ENCODE measurements at places on chromosomes 2 and 18.

DNA sequence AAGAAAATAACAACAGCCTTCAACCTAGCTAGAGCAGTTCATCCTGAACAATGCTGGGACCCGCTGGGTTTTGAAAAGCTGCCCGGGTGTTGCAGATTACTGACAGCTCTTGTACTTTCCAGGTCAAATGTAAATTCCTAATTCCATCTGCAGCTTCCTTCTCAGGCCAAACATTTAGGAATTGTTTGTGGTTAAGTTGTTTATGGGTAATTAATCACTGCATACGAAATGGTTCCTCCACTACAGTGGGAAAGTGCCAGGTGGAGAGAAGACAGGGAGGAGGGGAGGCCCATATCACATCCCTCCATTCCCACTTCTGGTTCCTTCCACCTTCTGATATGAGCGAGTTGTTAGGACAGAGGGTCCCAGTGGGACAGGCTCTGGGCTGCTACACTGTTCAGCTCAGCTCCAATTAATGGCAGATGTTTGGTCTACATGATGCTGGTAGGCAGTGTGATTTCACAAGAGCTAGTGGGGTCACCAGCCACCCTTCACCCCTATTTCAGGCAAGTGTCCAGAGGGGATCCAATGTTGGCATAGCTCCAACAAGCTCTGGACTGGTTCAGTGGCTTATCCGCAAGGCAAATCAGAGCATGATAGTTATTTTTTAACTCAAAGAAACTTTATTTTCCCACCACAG lies 112.9 kb upstream of the ACAA2 start:
- no peak for DNase-seq

GRCh38 chr2:149463328-149464002 lies 124.1 kb downstream of the MMADHC start:
- DNase-seq = no peak

DNA sequence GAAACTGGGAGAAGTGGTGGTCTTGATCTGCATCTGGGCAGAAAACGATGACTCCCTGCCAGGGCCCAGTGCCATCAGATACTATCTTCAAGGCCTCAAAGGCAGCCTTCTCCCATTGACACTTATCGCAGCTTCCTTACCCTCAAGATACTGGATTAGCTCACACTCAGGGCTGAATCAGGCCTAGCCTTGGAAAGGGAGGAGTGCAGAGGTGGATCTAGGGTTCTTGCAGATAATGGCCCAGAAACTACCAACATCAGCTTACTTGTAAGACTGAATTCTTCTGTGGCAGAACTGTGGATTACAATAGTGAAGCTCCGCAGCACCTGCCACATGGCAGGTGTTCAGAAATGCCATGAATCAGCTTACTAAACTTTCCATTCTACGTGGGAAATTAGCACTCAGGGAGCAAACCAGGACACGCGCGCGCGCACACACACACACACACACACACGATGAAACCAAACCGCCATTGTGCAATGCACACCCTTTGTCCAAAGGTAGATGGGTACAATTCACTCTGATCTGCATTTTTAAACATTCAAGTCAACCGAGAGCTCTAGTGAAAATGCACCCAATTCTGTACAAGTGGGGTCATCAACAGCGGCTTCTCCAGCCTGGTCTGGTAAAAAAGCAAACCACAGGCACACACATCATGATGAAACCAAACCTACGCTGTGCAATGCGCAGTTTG lies 26.3 kb upstream of the TMEM182 start:
- DNase-seq = no peak

- no peak for DNase-seq
These were observed 66.2 kb downstream of the TWIST2 start for GRCh38 chr2:238913931-238914647.

DNA sequence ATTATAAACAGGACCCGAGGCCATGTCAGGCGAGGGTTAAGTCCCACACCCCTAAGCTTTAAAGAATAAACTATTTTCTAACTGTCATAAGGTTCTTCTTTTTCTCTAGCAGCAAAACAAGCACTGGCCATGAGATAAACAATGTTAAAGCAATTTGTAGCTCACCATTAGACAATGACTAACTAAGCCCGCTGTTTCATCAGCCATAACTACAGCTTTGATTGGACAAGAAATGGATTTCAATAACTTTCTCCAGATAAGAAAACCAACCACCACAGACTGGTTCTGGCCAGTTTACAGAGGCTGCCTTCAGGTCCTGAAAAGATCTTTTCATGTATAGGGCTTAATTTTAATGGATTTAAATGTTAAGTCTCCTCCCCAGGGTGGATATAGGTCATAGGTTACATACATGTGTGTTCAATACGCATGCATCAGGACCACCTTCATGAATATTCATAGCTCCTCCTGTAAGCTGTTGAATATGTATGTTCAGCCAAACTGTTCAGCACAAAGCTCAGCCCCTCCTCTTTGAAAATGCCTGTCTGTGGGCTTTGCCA lies 108.7 kb upstream of the RAB6C start:
- DNase-seq = no peak

GRCh38 chr2:29006092-29006979 lies 25.2 kb downstream of the TOGARAM2 start:
- DNase-seq = no peak

DNA sequence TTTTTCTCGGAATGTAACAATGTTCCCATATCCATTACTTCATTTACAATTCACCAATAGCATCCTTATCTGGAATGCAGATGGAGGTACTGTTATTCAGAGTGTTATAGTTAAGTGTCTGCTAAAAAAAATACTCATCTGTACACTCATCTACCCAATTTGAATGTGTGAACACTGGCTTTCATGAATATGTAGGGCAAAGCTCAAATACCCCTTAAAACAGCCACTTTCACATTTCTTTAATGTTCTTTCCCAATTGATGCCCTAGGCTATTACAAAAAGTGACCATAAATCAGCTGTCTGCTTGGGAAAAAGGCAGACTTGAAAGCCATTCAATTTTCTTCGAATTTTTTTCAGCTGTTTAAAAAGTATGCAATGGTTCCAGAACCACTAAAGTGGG lies 796.3 kb upstream of the FSHR start:
- DNase-seq = no peak

DNA sequence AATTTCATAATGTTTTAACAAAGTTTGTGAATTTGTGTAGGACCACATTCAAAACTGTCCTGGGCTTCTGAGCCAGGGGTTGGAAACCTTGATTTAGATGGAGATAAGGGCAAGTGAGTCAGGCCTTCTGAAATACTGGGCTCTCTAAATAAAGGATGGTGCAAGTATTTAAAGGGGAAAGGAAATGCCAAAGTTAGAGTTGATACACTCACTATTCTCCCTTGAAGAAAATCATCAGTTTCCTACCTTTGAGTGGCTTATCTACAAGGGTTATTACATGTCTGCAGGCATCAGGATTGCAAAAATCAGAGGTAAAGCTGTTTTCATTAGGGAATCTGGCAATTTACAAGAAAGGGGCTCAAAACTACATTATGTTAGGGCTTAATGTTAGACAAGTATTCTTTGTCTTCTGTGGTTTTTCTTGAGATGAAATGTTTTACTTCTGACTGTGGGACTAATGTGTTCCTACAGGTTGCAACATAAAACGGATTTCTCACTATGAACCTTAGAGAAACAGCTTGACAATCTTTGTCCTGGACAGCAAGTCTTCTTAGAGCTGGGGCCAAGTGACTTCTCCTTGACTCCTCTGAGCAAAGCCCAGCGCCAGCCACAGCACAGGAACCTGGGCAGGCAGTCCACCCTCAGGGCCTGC lies 31.1 kb downstream of the RNU4ATAC start:
- no peak for DNase-seq

GRCh38 chr2:40038646-40039045 lies 259.6 kb upstream of the THUMPD2 start:
- no peak for DNase-seq

- no peak for DNase-seq
These were observed 69.5 kb downstream of the IL1R2 start for GRCh38 chr2:102061286-102061699.

DNA sequence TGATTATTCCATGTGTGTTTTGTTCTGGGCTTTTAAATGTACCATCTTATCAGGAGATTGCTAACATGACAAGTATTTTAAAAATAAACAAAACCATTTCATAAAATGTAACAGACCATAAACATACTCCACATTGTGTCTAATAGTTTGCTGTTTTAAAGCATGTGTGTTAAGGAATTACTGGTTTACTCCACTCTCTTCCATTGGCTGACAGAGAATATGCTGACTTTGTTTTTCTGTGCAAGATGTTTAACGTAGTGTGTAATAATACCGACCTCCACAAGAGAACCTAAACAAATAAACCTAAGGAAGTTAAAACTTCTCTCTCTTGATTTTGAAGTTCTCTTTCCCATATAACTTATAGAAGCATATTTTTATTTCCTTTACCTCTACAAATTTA lies 17.0 kb upstream of the TMEM18 start:
- no peak for DNase-seq

GRCh38 chr2:33448220-33448899 lies 28.1 kb upstream of the RASGRP3 start:
- no peak for DNase-seq

- no peak for DNase-seq
These were observed 42.6 kb downstream of the ARHGAP15 start for GRCh38 chr2:143171817-143172216.
